ENCODE measurements at places on chromosomes 16 and 17.
A peak's percentile ranks its signal among the peaks of the same experiment; 100 is the strongest.

DNA sequence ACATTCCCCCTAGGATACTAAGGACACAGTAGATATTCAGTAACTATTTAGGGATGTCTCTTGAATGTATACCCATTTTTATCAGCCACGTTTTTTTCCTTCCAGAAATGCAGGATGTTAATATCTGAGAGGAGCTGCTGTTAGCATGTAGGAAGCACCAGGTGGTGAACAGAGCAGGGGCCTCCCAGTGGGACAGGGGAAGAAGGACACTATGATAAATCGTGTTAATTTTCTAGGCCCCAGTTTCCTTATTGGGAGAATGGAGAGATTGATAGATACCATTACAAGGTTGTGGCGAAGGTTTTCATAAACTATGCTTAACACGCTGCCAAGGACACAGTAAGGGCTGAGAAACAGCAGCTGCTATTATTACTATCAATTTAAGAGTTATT is 45.4 kb downstream of the PRSS54 start:
- no peak for DNase-seq

DNA sequence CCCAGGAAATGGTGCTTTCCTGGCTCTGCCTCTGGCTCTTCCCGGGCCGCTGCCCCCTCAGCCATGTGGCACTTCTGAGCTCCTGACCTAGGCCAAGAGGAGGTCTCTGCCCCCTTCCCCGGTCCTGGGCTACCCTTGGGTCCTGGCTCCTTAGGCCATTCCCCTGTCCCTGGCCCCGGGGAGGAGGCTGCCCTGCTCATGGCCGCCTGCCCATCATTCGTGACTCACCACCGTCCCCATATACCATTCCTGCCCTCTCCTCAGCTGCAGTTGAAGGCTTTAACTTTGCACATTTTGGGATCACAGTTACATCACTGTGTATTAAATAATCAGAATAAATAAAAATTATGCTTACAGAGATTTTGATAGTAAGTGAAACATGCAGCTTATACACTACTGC is 69.0 kb downstream of the GRIN2A start:
- DNase-seq, result no peak

DNA sequence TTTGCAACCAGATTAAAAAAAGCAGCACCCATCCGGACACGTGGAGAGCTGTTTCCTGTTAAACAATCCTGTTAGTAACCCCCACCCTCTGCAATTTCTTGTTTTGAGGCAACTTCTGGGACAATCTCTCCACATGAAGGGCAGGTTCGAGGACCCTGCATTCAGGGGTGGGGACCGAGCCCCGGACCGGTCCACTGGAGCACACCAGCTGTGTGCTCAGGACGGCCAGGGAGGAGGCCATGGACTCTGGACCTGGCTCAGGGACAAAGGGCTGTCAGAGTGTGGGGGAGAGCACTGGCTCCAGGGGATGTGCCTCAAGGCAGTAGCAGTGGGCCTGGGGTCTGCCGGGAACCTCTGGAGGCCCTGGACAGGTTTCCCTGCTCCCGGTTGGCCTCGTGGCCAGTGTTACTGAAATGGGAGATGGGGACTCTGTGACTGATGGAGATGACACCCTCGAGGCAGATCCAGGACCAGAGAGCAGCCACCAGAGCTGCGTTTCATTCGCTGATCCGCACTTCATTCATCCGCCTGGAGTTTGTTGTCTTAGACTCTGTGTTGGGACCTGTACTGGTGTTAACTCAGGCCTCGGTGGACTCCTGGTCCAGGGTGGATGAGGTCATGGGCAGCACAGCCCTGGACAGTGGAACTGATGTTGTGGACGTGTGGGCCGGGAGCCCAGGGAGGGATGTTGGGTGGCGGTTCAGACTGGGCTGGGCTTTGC is 2.9 kb upstream of the CPNE7 start:
- DNase-seq, result no peak

GRCh38 chr17:43176119-43176570 is 5.1 kb downstream of the NBR1 start:
- no peak for DNase-seq

GRCh38 chr17:77867308-77867781 is 91.2 kb upstream of the TNRC6C start:
- peak; percentile 73 for DNase-seq

GRCh38 chr17:80523054-80523744 is 21.4 kb upstream of the RPTOR start:
- DNase-seq, result no peak

GRCh38 chr17:70074956-70075355 is at the start of gene KCNJ16:
TSS of gene KCNJ16 (plus strand) at chr17:70075225. CDS start at chr17:70132088, 56,863 bp downstream.
- no peak for DNase-seq

DNA sequence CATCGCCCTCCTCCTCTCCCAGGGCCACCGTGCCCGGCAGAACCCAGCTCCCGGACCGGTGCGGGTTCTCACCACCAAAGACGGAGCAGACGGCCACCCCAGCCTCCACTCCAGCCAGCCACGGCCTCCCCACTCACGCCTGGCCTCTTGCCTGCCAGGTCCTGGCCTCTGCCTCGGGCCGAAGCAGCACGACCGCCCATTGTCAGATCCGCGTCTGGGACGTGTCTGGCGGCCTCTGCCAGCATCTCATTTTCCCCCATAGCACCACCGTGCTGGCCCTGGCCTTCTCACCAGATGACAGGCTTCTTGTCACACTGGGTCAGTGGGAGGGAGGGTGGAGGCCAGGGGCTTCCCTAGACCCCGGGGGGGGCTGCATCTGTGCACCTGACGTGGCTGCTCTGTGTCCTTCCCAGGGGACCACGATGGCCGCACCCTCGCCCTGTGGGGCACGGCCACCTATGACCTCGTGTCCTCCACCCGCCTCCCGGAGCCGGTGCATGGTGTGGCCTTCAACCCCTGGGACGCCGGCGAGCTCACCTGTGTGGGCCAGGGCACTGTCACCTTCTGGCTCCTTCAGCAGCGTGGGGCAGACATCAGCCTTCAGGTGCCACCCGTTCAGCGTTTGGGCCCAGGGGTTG is 6.6 kb upstream of the RHOT2 start:
- no peak for DNase-seq

GRCh38 chr16:80125677-80126076 is 415.1 kb upstream of the DYNLRB2 start:
- no peak for DNase-seq

DNA sequence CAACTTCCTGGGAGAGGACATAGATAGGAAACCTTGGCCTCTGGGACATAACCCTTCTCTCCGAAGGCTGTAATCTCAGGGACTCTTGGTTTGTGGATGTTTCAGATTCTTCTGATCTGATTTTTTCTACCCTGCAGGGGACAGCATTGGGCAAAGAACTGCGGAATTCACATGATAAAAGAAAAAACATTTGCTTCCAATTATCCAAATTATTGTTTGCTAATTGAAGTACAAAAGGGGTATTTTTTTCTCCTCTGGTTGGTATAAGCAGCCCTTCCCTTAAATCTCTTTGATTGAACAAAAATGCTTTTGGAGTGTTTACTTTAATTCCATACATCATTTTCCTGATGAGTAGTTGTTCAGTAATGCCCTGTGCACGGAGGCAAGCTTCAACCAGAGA is 251.7 kb upstream of the IRX3 start:
- no peak for DNase-seq

DNA sequence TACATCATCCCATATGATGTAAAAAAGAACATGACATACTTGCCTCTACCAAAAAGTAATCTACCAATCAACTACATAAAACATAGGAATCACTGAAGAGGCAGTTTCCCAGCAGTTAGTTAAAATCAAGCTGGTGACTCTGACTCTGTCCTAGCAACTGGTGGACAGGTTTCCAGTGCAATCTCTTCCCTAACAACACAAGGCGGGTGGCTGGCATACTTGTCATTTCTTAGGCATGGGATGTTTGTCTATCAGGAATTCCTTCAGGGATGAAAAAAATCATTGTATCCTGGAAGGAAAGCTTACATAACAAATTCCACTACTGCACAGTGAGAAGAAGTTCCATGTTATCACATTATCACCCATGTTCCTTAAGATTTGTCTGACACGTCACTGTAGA is 50.9 kb downstream of the HELZ start:
- DNase-seq, result no peak

DNA sequence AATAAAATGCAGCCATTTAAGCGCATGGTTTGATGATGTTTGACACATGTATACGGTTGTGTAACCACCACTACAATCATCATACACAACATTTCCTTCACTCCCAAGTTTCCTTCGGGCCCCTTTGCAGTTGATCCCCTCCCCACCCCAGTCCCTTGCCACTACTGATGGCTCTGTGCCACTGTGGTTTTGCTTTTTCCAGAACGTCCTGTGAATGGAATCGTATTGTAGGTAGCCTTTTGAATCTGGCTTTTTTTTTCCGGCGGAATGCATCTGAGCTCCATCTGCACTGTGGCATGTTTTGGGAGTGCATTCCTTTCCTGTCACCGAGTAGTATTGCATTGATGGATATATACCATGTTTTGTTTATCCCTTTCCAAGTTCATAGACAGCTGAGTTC is 15.1 kb upstream of the MAP2K3 start:
- DNase-seq, result no peak

GRCh38 chr17:72624652-72625051 is 467.8 kb downstream of the SLC39A11 start:
- DNase-seq, result no peak

GRCh38 chr16:86985648-86986015 is 331.6 kb downstream of the C16orf95 start:
- no peak for DNase-seq

DNA sequence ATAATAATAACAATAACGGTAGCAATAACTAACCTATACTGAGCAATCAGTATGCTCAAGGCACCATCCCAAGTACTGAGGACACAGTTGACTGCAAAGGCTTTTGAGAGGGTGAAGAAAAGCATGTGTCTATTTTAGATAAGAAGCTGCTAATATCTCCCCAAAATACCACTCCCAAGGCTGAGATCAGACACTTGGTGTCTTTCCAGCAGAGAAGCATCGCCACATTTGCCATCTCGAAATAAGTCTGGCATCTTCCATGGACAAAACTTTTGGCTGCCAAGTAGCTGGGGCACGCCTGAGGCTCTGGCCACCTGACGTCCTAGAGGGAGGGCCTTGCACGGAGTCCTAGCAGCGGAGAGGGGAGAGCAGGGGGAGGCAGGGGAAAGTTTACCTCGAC is 39.0 kb downstream of the ZNF423 start:
- no peak for DNase-seq
